Esophagus muscularis mucosa (tissue), 4 donors: ENCODE measurements at places on chromosomes 2 and 18. TPM values are rescaled to one million over a fixed set of nuclear protein-coding genes. Genes with fewer than 3 reads are reported as not detected.

The CMPK2 gene
- total RNA-seq: 8.3 TPM

DNA sequence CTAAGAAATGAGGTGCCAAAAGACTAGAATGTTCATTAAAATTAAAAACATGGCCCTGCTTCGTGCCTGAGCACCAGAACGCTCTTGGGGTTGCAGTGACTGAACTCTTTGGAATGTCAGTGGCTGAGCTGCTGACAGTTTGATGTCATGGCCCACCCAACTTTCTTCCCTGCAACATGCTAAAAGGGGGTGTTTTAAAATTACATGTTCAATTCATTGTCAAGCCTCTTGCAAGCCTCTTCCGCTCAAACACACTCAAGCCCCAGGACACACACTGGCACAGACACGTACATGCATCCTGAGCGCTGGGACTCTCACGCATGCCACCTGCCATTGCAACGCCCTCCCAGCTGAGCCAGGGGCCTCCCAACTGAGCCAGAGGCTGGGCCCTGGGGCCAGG is 12.6 kb downstream of the RUFY4 start:
- peak; percentile 55 for DNase-seq

The FBXO41 gene
- 1.7 TPM for total RNA-seq

- no peak for DNase-seq
Measured at GRCh38 chr2:18763338-18763737, 174.0 kb upstream of the NT5C1B start.
